ENCODE measurements at places on chromosomes 6 and 20.

DNA sequence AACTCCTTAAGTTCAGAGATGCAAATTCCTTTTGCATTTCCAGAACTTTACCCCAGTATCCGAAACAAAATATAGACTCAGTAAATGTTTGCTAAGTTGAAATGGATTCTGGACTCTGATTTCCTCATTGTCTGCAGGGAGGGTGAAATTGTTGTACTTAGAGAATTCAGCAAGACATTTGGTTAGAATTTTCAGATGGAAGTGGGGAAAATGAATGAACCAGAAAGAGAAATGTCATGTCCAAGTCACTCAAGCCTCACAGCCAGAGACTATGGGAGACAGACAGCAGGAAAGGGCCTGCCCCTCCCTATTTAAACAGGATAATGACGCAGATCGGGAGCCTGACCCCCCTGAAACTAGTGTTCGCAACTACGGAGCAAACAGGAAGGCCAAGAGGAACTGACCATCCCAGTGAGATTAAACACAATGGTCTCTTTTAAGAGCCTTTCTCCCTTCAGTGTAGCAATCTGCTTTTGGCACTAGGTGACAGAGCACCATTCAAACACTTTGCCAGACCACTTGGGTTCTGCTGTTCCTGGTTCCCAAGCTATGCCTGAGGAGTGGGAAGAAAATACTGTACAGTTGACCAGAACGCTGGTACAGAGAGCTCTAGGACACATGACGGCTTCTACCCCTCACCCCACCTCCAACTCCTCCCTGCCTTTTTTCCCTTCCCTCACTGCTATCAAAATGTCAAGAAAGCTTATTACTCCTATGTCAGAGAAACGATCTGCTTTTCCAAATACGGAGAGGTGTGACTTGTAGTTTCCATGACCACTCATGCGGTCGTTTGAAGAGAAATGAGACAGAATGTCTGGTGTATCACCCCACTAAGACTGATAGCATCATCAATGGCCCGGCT, 13.7 kb downstream of the NEDD9 start:
- DNase-seq: peak; percentile 58

GRCh38 chr6:102387326-102388033, 994.0 kb downstream of the GRIK2 start:
- no peak for DNase-seq

DNA sequence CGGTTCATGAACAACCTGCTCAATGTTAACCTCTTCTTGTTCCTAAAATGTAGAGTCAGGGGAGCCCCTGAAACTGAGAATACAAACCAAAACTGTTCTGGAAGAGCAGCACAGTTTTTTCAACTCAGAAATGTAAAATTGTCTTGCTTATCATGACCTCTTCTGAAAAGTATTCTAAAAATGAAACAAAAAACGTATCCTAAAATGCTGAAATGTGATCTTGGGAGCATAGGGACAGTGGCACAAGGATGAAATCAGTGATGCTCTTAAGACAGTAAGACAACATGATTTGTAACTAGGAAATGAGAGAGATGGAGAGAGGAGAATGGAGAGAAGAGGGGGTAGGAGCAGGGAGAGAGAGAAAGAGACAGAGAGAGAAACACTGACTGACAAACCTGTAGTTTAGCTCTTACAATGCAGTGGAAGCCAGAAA, 27.5 kb downstream of the NCOA7 start:
- DNase-seq: no peak

DNA sequence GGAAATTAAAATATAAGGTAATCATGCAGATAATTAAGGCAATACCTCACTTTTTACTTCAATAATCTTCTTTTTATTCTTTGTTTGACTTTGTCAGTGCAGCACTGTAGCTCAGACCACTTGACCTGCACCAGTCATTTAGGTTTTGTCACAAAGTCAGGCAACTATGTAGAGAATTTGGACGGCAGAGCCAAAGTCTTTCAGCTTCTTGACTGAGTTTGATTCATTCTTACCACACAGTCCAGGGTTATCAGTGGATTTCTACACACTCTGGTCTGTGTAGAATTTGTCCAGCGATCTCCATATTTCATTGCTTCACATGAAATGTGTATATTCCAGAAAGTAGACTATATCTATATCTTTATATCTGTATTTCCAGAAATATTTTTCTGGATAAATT, 107.3 kb downstream of the TFAP2B start:
- no peak for DNase-seq

DNA sequence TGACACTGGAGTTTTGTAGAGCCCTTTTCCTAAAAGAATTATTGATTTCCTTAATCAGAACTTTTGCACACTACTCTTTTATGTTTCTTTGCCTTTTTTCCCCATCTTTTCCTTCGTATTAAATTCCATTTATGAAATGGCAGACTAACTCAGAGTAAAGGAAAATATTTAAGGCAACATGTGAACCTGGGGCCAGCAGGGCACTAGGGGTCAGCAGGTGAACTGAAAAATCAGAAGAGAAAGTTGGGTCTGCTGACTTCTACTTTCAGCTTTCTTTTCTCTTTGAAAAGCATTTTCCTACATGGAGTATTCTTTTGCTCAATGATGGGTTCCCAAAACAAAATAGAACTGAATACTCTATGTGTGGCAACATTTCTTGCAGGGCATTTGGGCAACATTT, 226.6 kb upstream of the EXOC2 start:
- DNase-seq: no peak

- DNase-seq: no peak
Measured at GRCh38 chr20:6506906-6507305, 260.6 kb upstream of the BMP2 start.

Data from HT1080 (cell line).